ENCODE measurements at places on chromosomes 2 and 18.

GRCh38 chr18:27769152-27769551 is 407.8 kb downstream of the CDH2 start:
- no peak for DNase-seq

GRCh38 chr2:158953926-158954763 is 14.3 kb upstream of the TANC1 start:
- DNase-seq: no peak

- no peak for DNase-seq
Measured at GRCh38 chr18:22609642-22610041, 191.9 kb upstream of the CTAGE1 start.

GRCh38 chr2:152879275-152879674 is 160.9 kb downstream of the ARL6IP6 start:
- DNase-seq: no peak

DNA sequence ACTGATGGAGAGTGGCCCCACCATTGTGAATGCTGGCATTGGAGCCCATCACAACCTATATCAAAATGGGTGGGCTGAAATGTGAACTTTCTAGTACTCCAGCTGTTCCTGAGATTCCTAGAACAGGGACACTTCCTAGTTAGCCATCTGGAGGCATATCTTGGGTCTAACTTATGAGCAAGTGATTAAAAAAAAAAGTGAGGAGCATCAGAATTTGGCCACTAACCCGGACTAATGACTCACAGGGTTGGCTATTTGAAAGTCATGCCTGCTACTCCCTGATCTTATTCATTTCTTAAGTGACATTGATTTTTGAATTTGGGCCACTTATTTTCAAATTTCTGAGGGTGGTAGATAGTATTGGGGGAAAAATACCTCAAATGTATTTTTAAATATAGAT is 216.6 kb downstream of the HRH4 start:
- DNase-seq: no peak

DNA sequence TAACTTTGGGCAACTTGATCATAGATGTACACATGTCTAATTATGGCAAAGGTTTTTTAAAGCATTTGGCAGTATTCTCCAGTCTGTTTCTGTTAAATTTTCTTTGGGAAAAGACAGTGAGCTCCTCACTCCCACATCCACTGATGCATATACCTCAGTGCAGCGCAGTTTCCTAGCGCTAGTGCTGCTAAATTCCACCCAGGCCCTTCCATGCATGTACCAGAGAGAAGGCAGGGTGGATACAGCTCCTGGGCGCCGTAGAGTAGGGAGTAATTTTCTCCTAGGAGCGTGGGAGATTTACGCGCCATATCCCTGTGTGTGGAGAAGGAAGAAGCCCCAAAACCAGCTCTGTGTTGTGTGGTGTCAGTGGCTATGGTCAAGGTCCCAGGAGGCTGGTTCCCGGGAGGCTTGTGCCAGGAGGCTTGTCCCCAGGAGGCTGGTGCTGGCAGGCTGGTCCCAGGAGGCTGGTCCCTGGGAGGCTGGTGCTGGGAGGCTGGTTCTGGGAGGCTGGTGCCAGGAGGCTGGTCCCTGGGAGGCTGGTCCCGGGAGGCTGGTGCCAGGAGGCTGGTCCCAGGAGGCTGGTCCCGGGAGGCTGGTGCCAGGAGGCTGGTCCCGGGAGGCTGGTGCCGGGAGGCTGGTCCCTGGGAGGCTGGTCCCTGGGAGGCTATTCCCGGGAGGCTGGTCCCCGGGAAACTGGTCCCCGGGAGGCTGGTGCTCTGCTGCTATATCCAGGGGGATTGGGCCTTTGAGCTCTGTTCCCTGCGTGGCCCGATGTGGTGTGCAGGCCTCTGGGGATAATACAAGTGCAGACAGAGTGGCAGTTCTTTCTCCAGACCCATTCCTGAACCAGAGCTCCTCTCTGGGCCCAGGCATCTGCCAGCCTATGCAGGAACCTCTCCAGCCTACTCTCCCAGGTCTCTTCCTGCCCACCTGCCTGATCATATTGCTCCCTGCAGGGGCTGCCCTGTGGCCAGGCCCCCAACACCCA is 161.2 kb downstream of the SEPTIN10 start:
- DNase-seq: no peak
